ENCODE measurements at places on chromosomes 12 and 14. TPM values are rescaled to one million over a fixed set of nuclear protein-coding genes. Genes with fewer than 3 reads are reported as not detected.

Gene CFAP54
- total RNA-seq, result 0.17 TPM

DNA sequence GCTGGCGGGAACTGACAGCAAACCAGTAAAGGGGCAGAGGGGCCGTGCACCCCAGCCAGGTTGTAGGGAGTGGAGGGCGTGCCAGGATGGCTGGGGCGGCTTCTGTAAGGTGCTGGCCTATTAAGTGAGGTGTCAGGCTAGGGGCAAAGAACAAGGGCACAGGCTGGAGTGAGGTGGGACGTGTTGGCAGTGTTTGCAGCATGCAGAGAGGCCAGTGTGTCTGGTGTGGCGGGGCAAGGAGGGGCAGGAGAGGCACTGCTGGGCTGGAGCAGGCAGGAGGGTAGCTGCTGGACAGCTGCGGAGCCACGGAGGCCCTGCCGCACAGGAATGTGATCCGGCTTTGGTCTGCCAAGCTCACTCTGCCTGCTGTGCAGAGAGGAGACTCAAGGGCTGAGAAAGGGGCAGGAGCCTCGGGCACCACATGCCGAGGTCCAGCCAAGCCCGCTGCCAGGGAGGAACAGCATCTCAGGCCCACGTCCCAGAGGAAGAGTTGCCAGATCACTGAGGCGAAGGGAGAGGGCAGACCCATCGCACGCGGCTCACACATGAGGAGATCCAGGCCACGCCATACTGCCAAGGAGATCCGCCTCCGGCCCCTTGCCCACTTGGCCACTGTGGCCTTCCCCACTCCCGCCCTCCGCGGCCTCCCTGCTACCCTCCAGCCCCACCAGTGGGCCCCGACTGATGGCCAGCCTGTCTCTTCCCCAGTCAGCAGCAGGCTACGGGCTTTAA, 46.8 kb downstream of the AMN start:
- DNase-seq, result no peak

DNA sequence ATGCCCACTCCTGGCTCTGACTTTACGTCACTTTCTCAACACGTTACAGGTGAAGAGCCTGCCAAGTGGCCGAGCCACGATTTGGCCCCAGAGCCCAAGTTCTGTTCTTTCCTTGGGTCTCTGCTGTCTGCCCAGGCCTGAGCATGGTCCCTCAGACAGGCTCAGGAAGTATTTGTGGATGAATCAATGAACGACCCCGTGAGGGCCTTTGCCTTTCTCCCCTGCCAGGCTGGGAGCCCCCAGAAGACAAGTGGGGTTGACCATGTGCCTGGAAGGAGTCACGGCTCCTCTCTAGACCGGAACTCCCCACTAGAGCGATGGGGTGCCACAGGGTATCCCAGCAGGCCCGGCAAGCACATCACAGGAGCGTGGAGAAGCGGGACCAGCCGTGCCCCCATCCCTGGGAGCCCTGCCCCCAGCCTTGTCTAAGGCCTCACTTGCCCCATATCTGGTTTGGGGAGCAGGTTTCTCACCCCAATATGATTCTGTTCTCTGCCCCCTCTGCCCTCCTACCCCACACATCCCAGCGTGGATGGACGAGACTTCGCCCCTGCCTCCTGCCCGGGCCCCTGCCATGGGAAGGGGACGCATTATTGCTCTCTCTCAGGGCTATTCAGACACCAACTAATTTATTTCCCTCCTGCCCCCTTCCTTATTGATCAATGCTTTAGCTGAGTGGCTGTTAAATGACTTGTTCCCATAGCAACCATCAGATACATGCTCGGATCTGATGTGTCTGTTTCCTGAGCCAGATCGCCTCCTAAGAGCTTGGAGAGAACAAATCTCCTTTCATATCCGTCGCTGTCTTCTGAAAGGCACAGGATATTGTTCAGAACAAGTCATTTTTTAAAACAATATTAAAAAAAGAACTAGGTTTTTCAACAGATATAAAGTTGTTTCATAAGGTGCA, 69.0 kb downstream of the DIO3 start:
- DNase-seq, result no peak

Gene TMEM19
- 12.6 TPM for total RNA-seq

GRCh38 chr12:113466454-113467141, 5.1 kb downstream of the LHX5 start:
- DNase-seq, result no peak

Gene CLEC9A
- total RNA-seq, result not detected

GRCh38 chr14:35969310-35969709, 143.2 kb downstream of the BRMS1L start:
- no peak for DNase-seq

Gene ERP27
- total RNA-seq, result not detected

DNA sequence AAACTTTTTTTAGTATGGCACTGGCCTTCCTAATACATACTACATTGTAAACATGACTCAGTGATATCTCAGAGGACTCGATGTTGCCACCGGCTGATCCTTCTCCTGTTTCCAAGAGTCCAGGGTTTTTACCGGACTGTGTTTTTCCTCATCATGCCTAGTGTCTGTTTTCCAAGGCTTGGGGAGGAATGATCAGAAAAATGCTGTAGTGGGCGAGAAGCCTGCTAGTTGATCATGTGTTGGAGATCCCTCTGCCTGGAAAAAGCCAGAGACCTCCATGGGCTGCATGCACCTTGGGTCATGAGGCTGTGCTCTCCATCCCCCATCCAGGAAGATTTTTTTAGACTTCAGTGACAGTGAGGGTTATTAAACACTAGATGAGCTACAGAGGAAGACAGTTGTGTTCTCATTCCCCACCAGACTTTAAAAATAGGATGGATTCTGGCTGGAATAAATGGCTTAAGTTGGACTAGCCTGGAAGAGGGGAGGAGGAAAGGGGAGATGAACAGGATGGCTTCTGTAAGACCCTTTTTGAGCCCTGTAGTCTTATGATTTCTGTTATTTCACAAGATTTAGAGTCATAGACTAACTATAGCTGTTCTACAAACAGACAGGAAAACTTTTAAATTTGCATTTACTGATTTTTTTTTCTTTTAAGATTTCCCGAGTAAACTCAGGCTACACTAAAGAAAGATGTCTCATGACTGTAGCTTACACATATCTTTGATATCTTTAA, 145.7 kb downstream of the SAMD4A start:
- no peak for DNase-seq

DNA sequence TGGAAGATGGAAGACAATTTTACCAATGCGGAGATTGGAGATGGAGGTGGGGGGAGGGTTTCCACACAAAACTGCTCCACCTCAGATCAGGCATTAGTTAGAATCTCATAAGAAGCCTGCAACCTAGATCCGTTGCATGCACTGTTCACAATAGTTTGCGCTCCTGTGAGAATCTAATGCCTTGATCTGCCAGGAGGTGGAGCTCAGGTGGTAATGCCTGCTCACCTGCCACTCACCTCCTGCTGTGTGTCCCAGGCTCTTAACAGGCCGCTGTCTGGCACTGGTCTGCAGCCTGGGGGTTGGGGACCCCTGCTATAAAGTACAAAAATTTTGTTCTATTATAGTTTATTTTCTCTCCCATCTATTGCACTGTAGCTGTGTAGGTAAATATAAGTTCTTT, 84.9 kb upstream of the FOXG1 start:
- peak; percentile 61 for DNase-seq

DNA sequence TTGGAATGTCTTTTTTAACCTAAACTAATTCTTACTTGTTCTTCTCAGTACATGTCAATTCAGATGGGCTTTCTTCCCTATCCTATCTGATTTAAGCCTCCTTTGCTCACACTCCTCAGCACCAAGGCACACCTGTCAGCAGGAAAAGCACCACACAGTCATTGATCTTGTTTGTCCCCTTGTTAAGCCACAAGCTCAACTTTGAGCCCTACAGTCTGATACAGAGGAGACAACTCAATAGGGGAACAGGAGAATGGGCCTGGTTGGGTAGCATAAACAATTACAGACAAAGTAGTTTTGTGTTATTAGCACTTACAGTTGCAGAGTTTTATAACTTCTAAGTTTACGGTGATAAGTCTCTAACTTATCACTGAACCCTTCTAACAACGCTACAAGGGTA, 29.5 kb upstream of the SYCP3 start:
- no peak for DNase-seq

- DNase-seq, result no peak
These were observed 100.3 kb upstream of the TMTC1 start for GRCh38 chr12:29883941-29884554.

- DNase-seq, result no peak
These were observed 89.8 kb downstream of the CRADD start for GRCh38 chr12:93766796-93767523.

DNA sequence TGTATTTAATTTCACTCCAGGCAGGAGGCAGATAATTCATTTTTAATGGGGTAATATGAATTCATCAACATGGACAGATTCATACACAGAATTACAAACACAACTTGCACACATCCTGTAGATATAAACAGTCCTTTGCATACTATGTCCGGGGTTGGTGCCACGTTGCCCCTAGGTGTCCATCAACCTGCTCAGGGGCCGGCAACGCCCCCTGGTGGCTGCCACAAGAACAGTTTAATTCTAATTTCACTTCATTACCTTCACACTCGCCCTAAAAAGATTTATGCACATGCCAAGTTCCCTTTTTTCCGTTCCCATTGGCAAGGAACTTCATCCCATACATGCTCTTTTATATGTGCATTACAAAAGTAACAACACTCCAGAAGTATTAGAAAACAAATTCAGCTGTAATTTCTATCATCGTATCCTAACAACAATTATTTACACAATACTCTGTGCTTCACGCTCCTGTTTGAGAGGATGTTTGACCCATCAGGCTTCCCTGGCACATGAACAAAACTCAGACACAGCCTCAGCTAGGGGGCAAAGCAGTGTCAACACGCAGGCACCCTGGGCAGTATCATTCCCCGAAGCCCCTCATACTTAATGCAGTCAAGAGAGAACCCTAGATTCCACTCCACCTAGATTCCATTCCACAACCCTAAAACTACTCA, 15.5 kb downstream of the MANSC1 start:
- DNase-seq, result peak; percentile 69

DNA sequence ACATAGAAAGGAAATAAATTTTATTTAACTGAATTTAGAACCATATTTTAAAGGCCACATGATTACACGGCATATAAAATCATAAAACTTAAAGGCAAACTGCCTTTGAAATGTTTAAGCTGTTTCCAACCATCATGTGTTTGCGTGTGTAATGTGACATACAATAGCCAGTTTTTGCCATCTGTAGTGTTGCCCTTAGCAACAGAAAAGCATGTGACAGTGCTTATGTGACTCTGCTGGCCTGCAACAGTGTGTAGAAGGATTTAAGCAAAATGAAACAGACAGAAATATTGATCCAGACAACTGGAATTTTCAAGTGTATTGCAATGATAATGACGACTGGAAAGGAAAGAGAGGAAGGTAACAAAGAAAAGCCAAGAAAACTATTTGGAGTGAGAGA, 49.5 kb downstream of the TSPAN19 start:
- no peak for DNase-seq

DNA sequence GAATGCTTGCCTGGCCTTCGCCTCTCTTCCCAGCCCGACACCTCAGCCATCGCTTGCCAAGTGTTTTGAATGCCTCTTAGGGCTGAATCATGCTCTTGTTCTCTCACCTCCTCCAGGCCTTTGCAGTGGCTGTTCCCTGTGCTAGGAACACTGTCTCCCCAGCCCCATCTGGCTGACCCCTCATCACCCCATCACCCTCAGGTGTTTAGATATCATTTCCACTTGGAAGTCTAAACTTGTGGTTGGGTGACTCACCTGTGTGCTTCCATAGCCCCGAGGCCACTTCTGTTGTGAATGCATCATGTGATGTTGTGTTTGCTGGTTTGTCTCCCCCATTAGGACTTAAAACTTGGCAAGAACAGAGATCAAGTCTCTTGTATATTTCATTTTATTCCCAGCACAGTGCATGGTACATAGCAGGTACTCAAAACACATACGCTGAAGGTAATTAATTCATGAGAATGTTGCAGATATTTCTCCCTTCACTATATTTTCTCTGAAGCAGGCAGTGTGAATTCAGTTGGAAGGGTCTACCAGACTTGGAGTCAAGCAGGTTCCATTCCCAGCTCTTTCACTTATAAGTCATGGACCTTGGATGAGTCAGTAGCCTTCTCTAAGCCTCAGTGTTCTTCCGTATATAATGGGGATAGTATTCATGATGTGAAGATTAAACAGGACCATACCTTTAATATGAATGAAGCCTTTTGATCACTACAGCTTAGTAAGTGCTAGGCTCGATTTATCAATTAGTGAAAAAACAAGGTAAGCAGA, 67.8 kb downstream of the HRK start:
- DNase-seq, result no peak

DNA sequence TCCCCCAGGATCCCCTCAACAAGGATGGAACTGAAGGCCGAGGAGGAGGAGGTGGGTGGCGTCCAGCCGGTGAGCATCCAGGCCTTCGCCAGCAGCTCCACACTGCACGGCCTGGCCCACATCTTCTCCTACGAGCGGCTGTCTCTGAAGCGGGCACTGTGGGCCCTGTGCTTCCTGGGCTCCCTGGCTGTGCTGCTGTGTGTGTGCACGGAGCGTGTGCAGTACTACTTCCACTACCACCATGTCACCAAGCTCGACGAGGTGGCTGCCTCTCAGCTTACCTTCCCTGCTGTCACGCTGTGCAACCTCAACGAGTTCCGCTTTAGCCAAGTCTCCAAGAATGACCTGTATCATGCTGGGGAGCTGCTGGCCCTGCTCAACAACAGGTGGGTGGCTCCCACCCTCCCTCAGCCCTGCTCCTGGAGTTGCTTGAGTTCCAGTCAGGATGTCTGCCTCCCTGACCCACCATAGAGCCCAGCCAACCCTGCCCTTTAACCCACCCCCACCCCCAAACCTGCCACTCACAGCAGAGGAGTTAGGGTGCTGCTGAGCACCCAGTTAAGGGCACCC, 1.4 kb downstream of the ASIC1 start:
- DNase-seq, result no peak

DNA sequence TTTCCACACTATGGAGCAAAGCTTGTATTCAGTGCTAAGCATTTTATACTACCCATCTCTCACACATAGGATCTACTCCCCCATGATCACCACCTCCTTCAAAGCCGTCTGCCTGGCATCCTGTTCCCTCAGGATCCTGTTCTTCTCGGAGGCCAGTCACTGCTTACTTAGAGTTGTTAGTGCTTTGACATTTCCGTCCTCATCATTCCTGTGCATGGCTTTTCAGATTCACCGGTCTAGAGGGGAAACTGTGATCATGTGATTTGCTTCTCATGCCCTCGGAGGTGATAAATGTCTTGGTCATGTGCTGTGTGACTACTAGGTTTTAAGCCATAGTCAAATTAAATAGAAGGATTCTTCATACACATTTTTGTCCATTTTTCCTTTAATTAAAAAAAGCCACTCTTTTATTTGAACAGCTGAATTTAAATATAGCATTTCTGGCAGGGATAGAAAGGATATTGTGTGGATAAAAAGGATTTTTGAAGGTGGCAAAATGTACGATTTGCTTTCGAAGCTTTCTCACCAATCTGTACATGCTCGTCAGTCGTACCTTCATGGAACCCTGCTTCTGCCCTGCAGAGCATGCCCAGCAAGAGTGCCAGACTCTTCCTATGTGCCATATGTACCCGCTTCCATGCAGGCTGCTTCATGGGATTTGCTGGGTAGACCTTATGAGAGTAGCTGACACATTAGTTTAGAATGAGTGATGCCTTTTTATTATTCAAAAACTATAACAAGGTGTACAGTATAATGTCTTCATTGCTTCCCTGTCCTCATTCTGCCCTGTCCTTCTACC, 53.3 kb downstream of the BMAL2 start:
- DNase-seq, result no peak
